RWPE1 (cell line): ENCODE measurements at places on chromosomes 2 and 18.

GRCh38 chr2:165469417-165469816 lies at the start of gene CSRNP3:
Gene CSRNP3, plus strand, starts transcription at chr2:165469698. Its CDS starts 125,368 bp downstream, at chr2:165595066.
- peak; percentile 67 for DNase-seq

DNA sequence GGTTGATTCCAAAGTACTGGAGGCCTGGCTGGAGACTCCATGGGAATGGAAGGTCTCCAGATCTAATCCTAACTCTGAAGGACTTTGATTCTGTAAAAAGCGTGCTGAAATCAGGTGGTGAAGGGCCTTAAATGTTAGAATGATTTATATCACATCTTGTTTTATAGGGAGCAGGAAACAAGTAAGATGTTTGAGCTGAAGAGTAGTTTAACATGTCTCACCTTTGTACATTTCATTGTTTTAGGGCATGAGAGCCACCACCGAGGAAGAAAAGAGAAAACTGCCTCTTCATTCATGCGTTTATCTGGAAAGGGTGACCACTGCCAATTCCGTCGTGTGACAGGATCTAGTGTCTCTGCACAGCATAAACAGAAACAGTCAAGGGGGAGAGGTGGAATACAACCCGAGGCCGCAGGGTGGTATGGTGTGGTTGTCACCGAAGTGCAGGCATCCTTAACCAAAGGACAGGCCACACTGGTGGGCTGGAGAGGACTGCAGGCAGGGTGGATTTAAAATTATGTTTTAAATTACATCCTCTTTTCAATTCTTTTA lies 445.3 kb downstream of the SLC4A3 start:
- no peak for DNase-seq

- no peak for DNase-seq
These were observed 73.4 kb downstream of the ZBTB7C start for GRCh38 chr18:48335829-48336228.

DNA sequence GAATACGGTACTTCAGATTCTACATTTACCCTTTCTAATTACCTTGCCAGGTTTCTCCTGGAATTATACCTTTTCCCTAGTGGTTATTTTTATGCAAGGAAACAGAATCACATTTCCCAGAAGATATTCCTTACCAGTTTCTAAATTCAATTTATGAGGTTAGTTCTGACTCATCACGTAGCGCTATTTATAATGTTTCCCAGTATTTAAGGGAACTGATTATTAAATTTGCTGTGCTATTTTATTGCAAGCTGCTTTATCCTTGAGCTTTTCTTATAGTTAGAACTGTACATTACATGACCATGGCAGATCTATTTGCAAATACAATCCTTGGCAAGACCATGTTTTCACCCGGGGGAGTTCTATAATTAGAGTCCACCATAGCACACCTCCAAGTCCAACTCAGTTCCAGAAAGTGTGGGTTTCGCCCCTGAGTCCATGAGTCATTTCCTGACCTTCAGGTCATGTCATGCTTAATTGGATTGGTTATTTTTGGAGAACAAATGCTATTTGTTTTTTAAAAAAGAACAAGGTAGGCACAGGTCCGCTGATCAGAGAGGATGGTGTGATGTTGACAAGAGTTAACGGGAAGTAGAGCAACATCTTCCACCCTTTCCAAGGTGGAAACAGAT lies 126.6 kb downstream of the ZNF532 start:
- no peak for DNase-seq

- DNase-seq: no peak
These were observed 365.3 kb downstream of the TDRD15 start for GRCh38 chr2:21489080-21489479.

- no peak for DNase-seq
These were observed 219.2 kb downstream of the FHOD3 start for GRCh38 chr18:36516726-36517125.

GRCh38 chr2:205929246-205929942 lies 156.6 kb downstream of the INO80D start:
- no peak for DNase-seq

- DNase-seq: no peak
These were observed 69.9 kb downstream of the UXS1 start for GRCh38 chr2:106124106-106124756.

DNA sequence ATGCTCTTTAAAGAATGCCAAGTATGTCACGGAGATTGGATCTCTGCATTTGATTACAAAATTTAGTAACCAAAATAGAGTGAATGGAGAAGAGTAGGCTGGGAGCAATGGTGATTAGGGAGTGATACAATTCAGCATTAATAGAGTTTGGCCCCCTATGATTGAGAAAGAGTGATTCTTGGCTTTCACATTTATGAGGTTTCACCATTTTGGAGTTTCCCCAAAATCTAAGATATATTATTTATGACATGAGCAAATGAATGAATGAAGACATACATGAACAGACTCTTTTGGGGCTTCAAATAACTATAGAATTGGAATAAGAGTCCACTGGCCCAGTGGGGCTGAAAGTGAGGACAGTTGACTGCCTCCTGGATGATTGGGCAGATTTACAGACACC lies 255.2 kb downstream of the LPIN1 start:
- no peak for DNase-seq

- DNase-seq: no peak
These were observed 1130.3 kb downstream of the DPP10 start for GRCh38 chr2:115572746-115573145.

GRCh38 chr2:31240381-31241365 lies 6.7 kb downstream of the EHD3 start:
- no peak for DNase-seq

DNA sequence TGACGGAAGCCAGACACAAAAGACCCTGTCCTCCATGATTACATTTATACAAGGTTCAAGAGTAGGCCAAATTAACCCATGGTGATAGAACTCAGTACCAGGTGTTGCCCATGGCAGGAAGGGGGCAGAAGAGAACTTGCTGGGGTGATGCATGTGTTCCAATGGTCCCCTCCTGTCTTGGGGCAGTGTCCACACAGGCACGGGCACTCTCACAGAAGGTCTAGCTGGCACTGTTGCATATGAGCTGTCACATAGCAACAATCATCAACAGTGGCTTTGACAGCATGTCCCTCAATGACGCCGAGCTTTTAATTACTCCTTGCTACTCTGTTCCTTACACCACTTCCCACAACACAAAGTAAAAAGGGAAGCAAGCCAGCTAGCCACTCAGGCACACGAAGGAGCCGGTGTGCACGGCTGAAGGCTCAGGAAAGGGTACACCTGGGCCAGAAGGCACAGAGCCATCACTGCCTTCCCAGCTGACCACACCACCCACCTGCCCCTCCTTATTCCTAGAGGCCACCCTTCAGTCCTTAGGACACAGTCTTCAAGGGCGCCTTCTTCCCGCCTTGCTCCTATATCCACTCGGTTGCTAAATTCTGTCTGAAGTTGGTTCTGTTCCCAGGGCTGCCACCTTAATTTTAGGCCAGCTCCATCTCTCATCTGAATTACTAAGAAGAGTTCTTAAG lies 28.9 kb downstream of the RPL31 start:
- DNase-seq: no peak

GRCh38 chr2:188645986-188646385 lies 328.2 kb upstream of the COL3A1 start:
- DNase-seq: no peak

DNA sequence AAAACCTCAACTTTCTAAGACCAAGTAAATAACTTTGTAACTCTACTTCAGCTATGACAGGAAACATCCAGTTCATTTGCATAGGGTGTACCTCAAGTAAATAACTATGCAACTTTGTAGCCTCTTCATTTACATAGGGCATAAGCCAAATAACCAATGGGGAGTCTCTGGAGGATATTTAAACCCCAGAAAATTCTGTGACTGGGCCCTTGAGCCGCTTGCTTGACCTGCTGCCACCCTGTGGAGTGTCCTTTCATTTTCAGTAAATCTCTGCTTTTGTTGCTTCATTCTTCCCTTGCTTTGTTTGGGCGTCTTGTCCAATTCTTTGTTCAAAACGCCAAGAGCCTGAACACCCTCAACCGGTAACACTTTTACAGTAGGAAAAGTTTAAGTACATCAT lies 1112.7 kb upstream of the NRXN1 start:
- DNase-seq: no peak

DNA sequence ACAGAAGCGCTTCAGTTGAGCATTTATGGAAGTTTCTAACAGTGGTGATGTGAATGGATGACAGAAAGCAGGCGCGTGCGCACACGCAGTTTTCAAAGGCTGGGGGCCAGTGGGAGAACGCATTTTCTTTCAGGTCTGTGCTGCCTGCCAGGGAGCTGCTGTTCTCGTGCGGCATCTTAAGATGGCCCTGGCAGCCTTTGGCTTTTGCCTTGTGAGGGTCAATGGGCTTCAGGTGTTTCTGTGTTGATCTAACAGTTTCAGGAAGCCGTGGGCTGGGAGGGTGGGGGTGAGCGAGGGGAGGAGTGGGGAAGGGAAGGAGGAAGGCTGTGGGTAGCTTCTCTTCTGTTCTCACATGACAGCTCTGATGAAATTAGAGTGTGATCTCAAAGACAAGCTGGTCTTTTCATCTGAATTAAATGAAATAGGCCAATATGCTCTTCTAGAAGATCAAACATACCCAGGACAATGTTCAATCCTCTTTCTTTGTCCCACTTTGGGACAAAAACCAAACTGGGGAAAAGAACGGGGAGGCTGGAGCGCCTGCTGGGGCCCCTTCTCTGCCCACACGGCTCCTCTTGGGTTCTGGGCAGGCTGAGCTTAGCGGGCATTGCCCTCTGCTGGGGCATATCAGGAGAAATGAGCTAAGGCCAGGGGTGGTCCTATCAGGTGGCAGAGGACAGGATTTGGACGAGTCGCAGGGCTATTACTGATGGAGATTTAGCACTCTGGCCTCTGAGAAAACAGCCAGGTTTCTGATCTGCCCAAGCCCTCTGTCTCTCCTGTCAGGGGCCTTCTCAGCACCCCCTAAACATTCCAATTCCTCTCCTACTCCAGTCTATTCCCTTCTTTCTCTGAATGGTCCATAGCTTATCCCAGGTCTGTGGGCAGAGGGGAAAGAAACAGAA lies 126.2 kb upstream of the LGALSL start:
- peak; percentile 12 for DNase-seq

GRCh38 chr18:8257851-8258434 lies 351.3 kb upstream of the RAB12 start:
- no peak for DNase-seq

DNA sequence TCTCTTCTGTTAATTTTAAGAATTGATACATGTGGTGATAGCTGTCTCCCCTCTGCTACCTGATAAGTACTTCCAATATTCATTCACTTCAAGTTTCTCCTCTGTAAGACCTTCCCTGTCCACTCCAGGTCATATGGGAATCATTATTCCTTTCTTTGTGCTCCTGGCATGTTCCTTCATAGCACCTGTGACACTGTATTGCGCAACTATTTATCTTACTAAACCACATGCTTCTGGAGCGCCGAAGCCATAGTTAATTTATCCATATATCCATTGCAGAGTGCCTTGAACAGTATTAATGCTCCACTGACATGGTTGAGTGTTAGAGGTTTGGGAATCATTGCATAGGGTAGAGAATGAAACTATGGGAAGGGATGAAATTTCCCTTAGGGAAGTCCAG lies 7.9 kb upstream of the PRKD3 start:
- no peak for DNase-seq

DNA sequence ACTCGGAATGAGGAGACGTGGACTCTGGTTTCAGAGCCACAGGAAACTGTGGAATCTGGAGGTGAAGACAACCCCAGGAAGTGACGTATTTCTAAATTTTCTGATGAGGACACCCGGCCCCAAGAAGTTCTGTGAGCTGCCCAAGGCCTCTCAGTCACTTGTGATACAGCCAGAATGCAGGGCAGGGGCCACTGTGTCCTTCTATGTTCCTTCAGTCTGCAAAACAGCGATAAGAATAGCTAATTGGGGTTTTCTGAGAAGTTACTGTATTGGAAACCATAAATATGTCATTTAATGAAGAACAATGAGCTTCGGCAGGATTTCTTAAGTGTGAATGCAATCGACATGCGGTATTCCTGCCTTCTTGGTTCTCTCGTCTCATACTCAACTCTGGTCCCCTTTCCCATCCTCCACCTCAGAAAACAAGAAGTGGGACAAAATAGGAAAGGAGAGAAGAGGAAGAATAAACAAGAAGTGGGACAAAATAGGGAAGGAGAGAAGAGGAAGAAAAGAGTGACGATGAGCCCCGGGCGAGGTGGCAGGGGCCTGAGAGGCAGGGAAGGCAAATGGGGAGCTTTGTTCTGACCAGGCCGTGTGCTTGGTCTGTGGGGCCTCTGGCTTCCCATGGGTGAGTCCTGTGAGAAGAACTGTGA lies 282.0 kb upstream of the REV1 start:
- DNase-seq: no peak

- DNase-seq: no peak
These were observed 149.3 kb upstream of the PGAP1 start for GRCh38 chr2:197075754-197076337.

DNA sequence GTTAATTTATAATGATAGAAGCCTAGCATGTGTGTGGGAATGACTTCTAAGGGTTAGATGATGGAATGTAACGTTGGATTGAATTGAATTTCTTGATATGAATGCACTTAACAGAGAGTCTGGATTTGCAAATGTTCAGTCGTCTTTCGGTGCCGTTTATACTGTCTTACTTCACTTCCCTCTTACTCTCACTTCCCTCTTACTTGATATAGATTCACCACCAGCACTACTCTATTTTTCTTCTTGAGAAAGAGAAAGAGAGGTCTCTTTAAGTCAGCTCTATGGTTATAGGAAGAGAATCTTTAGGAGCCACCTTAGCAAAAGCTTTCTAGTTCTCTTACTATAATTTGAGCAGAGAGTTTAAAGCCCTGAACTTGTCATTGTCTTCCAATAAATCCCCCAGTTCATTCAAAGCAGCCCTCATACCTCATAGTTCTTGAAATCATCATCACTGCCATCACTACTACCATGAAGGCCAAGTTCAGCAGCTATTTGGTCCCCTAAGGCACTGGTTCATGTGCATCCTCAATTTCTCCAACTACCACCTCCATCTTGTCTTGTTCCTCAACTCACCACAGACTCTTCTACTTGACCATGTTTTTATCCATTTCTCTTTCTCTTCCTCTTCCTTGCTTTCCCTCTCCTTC lies 501.7 kb upstream of the TCF4 start:
- no peak for DNase-seq

DNA sequence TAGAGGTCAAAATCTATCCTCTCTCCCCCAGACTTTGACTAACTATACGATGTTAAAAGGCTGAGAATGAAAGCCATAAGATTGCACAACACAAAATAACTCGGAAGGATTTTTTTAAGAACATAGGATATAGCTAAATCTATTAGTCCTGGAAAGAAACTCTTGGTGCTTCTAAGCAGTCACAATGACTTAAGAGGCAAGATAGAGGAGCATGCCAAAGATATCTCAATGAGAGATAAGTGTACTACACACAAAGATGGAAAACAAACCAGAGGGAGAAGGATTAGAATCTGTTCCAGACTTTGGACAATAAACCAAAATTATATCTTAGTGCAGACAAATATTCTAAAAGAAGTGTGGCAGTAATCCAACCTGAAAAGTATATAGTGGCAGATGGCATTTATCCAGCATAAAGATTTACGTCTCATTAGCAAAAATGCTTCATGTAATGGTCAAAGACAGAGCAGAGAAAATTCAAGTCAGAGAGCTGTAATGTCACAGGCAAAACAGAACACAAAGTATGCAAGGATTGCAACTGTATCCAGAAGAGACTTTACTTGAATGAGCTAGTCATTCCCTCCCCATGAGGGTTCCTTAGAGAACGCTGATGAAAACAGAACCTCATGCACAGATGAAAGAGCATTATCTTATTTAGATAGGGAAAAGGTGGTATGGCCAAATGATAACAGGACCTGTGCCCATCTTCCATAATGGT lies 28.8 kb upstream of the EVA1A start:
- no peak for DNase-seq

GRCh38 chr2:19775315-19775714 lies 126.5 kb downstream of the TTC32 start:
- DNase-seq: no peak

GRCh38 chr18:58592223-58593214 lies 36.4 kb downstream of the ALPK2 start:
- DNase-seq: no peak
